ENCODE measurements at places on chromosomes 7 and 10.

DNA sequence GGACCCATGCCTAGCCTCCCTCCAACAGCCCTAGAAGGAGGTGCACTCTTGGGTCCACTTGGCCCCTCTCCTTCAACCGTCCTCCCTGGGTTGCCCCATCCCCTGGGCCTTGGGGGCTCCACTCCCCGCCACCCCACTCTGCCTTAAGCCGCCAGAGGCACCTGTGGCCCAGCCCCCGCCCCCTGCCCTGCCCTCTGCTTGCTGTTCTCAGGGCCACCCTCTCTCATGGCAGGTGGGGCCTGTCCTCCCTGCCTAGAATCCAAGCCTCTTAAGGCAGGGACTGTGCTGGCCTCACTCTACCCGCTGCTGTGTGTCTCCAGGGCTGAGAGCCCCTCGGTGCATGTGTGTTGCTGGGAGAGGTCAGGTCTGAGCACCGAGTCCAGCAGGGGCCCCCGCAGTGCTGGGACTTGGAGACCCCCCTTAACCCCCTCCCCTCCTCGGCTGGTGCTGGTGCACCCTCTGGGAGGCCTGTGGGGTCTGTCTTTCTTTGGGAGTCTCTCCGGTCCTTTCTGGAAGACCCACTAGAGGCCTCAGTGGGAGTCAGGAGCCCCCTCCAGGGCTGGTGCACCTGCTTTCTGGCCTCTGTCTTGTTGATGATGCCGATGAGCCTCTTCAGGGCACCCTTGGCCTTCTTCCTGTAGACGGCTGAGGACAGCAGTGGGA is 43.8 kb downstream of the CFAP46 start:
- DNase-seq = no peak

- DNase-seq = no peak
Observed at GRCh38 chr10:131824371-131825149, 76.2 kb upstream of the PPP2R2D start.

DNA sequence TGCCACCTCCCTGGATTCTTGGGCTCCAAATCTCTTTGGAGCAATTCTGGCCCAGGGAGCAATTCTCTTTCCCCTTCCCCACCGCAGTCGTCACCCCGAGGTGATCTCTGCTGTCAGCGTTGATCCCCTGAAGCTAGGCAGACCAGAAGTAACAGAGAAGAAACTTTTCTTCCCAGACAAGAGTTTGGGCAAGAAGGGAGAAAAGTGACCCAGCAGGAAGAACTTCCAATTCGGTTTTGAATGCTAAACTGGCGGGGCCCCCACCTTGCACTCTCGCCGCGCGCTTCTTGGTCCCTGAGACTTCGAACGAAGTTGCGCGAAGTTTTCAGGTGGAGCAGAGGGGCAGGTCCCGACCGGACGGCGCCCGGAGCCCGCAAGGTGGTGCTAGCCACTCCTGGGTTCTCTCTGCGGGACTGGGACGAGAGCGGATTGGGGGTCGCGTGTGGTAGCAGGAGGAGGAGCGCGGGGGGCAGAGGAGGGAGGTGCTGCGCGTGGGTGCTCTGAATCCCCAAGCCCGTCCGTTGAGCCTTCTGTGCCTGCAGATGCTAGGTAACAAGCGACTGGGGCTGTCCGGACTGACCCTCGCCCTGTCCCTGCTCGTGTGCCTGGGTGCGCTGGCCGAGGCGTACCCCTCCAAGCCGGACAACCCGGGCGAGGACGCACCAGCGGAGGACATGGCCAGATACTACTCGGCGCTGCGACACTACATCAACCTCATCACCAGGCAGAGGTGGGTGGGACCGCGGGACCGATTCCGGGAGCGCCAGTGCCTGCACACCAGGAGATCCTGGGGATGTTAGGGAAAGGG is 913 bp downstream of the NPY start:
- no peak for DNase-seq

DNA sequence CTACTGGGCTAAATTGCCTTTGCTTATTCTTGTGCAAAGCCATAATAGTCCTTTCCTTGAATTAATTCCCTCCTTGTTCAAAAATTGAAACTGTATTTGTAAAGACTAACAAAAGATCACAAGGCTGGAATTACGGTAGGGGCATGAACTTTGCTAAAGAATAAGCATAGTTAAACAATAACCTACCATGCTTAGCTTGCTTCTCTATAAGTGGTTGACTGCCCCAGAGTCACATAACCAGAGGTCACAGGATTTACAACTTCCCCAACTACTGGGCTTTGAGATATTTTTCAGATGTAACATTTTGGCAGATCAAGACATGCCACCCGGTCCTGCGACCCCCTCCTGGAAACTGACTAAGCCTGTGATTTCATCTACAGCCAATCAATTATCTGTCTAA is 181.4 kb downstream of the GPAM start:
- DNase-seq = no peak

- DNase-seq = no peak
Observed at GRCh38 chr10:88383276-88383675, 199.8 kb downstream of the RNLS start.

DNA sequence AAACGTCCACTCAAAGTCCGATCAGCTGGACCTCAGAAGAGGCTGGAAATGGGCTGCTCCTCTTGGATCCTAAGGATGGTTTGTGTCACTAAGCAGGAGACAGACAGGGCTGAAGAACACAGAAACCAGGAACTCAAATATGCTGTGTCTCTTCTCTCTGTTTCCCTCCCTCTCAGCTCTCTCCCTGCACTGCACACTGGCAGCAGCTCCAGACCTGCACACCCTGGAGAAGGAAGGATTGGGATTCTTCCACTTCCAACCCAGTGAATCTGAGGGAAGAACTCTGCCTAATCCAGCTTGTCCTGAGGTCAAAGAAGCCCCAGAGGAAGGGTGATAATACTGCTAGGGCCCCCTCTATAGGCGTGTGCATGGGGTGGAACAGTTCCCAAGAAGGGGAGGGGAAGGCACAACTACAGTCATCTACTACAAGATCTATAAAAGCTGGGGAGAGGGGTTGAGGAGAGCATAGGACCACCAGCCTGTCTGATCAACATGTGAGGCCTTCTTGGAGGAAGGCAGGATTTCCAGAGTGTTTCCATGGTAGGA is 22.7 kb upstream of the ZCCHC24 start:
- no peak for DNase-seq

DNA sequence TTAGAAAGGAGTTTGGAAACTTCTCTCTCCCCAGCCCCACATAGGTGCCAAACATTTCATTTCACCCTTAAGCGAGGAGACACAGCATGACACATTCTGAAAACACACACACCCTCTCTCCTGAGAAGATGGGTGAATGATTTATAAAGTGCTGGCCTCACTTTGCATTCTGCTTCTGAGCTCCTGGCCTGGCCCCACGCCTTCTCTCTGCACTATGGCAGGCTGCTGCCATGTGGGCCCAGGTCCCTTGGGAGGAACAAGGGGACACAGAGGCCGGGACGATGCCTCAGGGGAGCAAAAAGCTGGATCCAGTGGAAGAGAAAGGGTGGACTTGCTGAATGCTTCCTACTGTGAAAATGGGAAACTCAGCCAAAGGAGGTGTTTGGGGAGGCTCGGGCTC is 56.0 kb downstream of the CPXM2 start:
- DNase-seq = no peak

GRCh38 chr10:46240684-46241565 is 45.9 kb upstream of the ANTXRL start:
- DNase-seq = no peak

DNA sequence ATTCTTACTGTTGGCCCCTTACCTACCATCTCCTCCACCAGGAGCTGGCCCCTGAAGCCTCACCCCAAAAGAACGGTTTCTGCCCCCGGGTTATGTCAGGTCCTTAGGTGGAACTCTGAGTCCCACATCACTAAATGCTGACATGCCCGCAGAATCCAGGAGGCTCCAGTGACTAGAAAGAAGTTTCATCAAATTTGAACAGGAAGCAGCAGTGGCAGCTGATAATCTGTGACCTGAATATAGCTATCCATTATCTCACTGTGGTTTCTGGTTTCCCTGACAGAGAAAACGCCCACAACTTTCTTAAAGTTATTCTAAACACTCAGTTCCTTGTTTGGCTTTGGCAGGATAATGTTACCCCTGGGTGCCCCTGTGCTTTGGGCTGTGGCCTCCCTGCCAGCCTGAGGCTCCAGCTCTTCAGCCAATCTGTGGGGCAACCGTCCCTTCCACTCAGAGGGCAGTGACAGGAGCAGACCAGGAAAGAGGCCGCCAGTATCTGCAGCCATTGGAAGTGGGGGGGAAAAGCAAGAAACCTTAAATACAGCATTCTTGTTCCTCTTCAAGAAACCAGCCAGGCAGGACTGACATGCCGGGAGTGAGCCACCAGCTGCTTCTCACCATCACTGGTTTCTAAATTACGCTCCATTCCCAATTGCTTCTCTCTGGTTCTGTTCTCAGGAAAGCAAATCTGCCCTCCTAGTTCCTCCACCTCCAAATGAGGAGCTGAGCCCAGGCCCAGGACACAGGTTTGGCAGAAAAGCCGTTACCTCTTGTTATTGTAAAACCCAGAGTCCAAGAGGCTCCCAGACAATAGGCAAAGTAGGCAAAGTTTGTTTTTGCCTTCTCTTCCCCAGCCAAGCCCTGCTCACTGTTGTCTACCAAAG is 41.2 kb upstream of the VCL start:
- peak; percentile 69 for DNase-seq

DNA sequence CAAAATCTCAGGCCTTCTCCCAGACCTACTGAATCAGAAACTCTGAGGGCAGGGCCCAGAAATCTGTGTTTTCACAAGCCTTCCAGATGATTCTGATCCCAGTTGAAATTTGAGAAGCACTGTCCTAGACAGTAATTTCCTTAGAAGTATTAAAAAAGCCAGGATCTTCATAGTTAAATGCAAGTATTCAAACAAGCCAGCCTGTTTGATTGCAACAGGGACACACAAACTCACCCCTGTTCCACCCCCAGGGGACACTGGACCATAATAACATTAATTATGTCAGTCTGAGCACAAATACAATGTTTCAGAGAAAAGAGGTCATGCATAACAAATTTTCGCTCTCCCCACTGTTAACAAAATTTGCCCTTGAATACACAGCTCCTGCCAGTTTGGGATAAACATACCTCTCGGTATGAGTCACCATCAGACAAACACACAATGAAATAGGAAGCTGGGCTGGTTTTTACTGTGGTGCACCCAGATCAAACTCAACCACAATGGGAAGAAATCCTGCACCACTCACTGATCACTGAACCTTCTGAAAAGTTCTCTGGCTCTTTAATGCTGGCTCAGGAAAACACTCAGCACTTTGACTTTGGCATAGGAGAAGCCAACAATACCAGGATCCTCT is 34.3 kb downstream of the ABLIM1 start:
- no peak for DNase-seq

GRCh38 chr10:71740069-71740653 is 20.6 kb upstream of the C10orf105 start:
- DNase-seq = no peak

DNA sequence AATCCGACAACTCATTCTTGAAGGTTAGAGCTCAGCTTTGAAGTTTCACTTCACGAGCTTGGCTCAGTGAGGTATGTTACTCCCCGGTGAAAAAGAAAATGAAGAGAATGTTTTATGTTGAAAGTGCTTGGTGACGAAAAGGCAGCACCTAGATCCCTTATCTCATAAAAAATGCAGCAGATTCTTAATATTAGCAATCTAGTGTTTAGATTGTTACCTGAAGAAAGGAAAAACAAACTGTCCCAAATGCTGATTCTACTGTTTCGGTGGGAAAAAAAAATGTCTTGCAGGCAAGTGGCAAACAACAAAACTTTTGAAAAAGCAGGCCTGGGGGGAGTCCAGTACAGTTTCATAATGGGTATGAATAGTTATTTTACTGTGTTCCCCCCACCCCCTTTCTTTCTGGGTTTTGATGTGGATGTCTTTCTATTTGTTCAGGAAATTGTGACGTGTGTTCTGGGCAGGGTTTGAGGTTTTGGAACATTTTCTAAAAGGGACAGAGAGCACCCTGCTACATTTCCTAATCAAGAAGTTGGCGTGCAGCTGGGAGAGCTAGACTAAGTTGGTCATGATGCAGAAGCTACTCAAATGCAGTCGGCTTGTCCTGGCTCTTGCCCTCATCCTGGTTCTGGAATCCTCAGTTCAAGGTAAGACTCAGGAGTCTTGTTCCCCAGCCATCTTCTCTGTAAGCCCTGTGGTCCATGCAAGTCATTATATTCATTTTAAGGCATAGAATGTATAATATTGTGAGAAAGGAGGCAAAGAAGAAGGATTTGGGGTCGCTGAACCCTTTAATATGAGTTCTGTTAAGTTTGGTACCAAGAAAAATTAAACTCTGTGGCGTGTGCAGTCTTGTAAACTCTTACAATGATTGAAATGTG is at the start of gene SRGN:
Gene SRGN (plus strand): TSS at position 514 of the 881 bp plus-strand sequence. CDS start 55 bp downstream, at position 569.
- DNase-seq = peak; percentile 93

DNA sequence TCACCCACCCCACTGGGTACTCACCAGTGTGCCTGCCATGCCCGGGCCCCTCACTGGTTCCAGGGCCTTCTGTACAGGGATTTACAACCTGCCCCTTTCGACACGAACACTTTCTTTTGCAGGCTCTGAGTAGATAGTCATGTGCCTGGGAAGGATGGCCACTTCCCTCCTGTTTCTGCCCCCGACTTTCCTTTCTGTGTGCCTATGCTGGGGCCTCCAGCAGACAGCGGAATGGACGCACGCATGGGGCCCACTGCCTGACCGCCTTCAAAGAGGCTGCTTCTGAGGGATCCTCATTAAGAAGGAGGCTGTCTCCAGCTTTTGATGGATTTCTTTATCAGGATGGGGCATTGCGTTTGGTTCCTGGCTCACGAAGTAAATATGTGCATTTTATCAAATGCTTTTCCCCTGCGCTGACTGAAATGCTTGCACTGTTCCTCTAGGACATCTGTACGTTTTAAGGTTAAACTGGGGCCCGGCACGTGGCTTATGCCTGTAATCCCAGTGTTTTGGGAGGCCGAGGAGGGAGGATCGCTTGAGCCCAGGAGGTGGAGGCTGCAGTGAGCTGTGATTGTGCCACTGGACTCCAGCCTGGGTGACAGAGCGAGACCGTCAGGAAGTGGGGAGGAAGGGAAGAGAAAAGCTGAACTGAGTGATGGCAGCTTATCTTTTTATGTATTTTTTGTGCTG is 29.4 kb upstream of the NKX6-2 start:
- DNase-seq = no peak

DNA sequence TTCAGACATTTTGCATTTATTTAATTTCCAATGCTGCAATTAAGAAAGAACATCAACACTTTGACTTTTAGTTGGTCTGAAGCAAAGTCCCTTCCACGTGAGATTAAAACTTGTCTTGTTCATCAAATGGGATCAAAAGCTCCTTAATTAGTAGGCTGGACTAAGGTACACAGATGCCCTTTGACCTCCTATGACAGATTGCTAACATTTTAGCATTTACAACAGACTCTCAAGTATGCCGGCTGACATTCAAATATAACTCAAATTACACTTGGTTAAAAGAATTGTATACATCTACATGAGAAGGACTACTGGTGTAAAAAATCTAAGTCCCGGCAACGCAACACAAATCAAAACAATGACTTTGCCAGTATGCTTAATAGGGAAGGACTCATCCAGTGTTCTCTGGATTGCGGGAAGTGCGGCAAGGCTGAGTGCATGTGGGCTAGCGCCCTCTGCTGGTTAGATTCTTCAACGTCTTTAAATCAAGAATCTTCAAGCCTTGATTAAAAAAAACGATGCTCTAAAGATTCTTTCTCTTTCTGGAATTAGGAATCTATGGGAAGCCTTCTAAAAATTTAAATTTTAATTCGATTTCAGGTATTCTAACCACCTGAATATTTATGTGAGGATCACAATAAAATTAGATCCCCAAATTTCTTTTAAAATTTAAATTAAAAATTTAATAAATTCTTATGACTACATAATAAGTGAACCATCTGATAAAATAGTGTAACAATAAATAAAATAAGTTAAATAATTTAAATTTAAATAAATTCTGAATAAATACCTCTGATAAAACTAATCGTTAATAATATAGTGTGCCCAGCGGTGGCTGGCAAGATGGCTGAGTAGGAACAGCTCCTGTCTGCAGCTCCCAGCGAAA is 444.7 kb downstream of the DGKB start:
- no peak for DNase-seq

GRCh38 chr10:62171791-62172190 is 96.9 kb downstream of the RTKN2 start:
- DNase-seq = no peak

Data from SIG-M5 (cell line).